Stimulated activated CD8-positive, alpha-beta memory T cell treated with anti-CD3 and anti-CD28 coated beads, Interleukin-15, amount 100 ng/mL, for 1 hour (primary cell): ENCODE measurements at places on chromosomes 6 and 20.

DNA sequence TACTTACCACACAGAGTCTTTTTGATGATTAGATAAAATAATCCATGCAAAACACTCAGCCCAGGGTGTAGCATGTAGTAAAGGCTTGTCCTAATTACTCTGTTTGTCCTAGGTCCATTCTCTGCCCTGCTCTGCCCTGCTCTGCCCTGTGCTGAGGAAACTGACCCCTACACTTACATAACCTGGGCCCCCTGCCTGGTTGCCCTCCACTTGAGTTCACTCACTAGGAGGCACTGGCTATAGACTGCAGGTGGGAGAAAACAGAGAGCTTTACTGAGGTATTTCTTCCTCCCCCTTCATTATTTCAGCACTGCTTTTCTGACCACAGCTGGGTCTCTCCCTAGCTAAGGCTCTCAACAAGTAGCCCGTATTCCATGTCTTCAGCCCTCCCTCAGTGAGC is 70.9 kb upstream of the TBX18 start:
- DNase-seq, result no peak

DNA sequence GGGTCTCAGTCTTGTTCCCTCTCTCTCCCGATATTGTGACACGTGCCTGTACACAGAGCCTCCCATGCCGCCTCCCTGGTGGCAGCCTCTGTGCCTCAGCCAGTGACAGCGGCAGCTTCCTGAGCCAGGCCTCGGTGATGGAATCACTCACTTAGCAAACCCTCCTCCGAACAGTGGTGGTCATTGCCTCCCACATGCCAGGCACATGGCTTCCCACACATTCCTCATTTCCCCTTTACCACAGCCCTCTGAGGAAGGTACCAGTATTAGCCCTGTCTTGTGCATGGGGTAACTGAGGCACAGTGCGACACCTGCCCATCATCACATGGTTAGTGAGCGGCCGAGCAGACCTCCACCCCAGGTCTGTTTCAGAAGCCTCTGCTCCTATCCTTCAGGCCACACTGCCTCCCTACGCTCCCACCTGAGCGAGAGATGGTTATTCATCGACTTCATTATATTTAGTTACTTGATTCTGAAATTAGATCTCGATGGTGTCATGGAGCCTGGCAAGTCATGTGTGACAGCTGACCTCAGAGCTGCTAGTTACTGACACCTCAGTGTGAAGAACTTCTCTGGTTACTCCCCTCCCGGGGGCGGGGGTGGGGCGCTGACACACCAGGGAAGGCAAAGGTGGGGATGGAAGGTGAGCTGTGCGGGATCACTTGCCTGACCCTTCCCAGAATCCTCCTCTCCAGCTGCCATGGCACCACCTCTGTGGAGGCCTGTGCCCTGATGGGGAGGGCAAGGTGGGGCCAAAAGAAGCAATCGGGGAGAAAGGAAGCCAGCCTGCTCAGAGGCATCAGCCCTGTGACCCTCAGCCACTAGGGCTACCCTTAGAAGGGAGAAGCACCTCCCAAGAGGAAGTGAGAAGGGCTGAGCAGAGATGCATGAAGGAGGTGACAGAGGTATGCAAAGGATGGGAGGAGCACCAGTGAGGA is 17.9 kb downstream of the MDGA1 start:
- no peak for DNase-seq

DNA sequence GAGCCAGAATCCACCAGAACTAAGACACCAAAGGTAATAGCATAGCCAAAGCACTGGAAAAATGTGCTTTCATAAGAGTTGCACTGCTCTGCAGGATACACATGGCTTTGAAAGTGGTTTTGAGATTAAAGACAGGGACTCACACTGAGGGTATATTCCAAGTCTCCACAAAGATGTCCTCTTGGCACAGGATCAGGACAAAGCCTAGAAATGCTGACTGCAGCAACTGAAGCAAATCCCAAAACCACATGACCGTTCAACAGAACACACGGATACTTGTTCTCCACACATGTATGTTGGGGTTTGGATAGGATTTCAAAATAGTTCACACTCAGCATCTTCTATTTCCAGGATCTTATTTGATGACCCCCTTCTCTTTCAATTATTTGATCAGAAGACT is 364.3 kb upstream of the HSF2 start:
- no peak for DNase-seq

GRCh38 chr6:87972279-87972678 is 75.4 kb upstream of the SPACA1 start:
- no peak for DNase-seq

- DNase-seq, result no peak
Observed at GRCh38 chr20:14720251-14720650, 382.8 kb upstream of the FLRT3 start.

DNA sequence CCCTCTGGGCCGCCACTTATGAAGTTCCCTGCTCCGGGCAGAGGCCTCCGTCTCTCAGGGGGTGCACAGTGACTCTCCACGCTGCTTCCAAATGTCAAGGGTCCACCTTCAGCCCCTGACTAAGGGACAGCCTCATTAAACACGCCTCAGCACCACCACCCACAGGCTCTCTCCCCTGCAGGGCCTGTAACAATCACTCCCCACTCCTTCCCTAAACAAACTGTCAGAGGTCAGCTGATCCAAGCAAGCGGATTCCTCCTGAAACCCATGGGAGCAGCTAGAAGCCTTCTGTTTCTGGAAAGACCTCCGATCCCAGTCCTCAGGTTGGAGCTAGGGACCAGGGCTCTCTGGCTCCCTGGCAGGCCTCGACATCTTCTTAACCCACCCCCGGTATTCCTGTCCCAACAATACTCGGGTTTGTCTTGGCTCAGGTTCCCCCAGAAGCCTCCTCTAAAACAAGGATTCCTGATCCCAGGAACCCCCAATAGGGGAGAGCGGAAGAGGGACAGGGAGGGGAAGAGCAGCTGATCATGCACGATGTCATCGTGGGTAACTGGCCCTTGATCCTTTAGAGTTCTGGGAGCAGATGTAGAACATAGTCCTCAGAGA is 181.0 kb downstream of the ZNF217 start:
- DNase-seq, result no peak

DNA sequence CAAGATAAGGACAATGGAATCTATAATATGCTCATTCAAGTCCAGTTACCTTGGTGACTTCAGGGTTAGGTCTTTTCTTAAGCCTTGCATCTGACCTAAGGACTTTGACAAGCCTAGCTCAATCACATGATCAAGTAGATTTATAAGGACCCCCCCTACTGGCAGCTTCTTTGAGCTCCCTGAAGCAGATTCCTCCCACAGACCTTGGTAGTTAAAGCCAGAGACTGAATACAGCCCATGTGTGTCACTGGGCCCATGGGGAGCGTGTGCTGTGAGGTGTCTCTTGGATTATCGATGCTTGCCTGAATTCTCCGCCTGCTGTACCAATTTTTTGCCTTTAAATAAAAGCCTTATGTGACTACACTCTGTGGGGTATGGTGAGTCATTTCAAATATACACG is 372.7 kb upstream of the RGS17 start:
- no peak for DNase-seq

- DNase-seq, result no peak
Observed at GRCh38 chr6:29777310-29777709, 50.3 kb upstream of the HLA-G start.

- DNase-seq, result no peak
Observed at GRCh38 chr20:37316116-37316774, 26.8 kb downstream of the MANBAL start.

GRCh38 chr20:21074605-21075336 is 31.4 kb downstream of the LINC00237 start:
- DNase-seq, result no peak

- no peak for DNase-seq
Observed at GRCh38 chr20:63966172-63966943, 3.4 kb downstream of the ZNF512B start.

GRCh38 chr6:30749554-30750378 is 5.4 kb upstream of the IER3 start:
- DNase-seq, result no peak

DNA sequence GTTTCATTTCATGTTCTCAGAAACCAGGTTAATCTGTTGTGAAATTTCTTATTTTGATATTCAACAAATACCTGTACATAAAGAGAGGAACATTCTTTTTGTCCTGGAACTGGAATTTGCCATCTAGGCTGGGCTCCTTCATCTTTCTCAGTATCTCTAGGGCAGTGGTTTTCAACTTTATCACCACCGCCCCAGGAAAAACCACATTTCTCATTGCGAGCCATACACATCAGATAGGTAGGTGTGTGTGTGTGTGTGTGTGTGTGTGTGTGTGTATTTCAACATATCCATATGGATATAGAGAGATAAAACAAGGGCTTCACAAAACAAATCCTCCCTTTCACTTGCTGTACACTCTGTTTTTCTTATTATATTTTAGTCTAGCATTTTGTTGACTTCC is 24.1 kb downstream of the BFSP1 start:
- DNase-seq, result no peak

DNA sequence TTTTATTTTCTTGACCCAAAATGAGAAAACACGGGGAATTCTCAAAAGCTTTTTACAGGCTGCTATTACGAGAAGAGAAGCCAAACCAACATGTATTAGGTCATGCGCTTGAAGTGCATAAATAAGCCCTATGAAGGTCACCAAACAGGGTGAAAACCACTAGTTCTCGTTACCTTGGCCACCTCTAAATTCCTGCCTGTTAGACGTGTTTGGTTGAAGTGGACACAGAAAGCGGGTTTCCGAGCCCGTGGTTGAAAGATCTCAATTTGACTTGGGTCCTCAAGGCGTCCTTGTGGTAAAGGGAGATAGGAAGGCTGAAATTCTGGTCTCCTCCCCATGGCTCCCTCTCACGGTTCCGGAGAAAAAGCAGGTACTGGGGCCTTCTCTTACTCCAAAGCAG is 6.2 kb downstream of the EYA2 start:
- no peak for DNase-seq

- DNase-seq, result no peak
Observed at GRCh38 chr6:40268166-40268565, 319.0 kb downstream of the LRFN2 start.

GRCh38 chr20:60138256-60139220 is 180.3 kb downstream of the CDH26 start:
- no peak for DNase-seq

GRCh38 chr6:134245706-134246105 is 72.2 kb downstream of the SGK1 start:
- no peak for DNase-seq

- DNase-seq, result no peak
Observed at GRCh38 chr20:42097741-42098140, 479.6 kb upstream of the CHD6 start.

DNA sequence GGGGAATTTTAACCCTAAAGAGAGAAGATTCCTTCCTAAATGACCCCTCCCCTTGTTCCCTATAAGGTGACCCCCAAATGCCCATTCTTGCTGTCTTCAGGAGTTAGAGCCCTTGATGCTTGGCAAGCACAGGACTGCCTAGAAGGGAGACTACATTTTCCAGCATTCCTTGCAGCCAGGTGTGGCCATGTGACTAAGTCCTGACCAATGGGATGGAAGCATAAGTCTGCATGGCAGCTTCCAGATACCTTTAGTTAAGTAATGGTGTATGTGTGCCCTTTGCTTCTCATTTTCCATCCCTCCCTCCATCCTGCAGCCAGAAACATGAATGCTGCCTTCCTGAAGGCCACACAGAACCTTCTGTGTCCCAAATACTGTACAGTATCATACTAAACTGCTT is 5.5 kb downstream of the BFSP1 start:
- DNase-seq, result no peak

- DNase-seq, result no peak
Observed at GRCh38 chr20:38219006-38219950, 41.3 kb downstream of the KIAA1755 start.

DNA sequence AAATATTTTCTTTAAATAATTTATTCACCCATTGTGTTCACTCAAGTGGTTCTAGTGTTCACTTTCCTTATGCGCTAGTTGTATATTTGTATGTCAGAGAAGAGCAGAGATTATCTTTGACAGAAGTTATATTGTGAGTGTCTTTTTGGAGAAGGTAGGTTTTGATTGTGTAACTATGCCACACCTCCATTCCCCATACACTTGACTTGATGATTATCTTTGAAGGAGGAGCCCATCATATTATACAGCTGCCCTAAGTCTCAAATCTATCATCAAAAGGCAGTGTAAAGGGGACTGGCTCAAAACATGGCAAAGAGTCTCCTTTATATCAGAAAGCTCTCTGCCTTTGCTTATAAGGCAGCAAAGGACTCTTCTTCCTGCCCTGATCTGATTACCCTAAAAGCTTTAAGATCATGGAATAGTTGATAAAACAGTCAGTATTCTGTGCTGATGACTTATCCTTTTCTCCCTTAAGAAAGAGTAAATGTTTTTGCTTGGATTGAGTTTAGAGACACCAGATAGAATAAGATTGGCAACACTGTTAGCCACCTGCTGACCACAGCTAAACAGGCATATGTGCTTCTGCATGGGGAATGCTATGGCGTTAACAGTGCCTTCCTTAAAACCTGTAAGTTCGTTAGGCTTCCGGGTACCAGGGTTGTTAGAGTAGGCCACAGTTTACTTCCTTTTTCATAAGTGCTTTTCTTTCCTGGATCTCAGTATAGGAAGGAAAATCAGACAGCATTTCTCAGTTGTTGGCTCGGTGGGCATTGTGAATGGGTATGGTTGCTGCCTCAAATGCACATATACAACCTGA is 22.6 kb downstream of the TOP1 start:
- DNase-seq, result no peak

DNA sequence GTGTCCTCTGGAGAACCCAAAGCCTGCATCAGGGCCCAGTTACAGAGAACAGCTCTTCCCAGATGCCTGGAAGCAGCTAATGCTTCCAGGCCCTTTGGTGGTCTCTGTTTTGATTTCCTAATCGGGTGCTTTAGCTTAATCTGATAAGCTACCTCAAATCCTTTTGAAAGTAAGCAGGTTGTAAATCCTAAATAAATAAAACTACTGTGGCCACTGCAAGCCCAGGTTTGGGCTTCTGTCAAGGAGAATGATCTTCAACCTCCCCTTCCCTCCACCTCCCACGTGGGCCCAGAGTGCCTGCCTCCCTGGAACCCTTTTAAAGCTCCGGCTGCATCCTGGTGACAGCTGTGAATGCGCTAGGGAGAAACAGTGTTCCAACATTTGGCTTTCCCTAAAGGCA is 25.2 kb upstream of the FYN start:
- no peak for DNase-seq

DNA sequence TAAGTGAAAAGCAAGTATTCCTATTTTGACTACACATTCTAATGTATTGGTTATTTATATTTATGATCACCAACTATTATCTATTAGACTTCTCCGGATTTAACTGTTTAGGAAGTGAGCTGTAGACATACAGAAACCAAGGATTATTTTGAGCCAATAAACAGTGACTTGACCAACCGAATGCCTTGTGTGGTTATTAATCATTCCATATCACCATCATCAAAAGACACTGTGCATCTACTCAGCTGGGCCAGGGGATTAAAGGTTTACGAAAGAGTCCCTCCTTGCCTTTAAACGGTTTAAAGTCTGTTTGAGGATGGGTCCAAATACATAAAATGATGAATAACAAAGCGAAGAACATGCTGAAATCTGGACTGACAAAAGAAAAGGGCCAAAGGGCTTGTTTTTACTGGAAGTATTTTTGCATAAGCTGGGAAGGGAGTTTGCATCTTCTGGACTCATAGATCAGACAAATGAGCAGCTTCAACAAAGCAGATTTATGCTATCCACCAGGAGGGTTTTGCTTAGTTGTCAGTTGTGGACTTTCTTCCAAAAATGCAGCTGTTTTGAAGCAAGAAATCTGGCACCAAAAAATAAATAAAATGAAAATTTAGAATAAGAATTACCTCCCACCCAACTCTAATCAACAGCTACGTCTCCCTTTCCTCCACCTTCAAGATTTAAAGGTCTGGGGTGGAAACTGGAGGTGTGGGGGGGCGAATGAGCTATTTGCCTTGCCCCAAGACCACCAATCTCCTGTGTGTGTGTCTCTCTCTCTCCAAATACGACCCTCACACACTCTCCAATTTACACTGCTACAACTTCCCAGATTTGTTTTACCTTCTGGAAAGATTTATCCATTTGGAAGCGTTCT is 33.6 kb upstream of the ID4 start:
- no peak for DNase-seq
